ENCODE measurements at places on chromosomes 2 and 18.

DNA sequence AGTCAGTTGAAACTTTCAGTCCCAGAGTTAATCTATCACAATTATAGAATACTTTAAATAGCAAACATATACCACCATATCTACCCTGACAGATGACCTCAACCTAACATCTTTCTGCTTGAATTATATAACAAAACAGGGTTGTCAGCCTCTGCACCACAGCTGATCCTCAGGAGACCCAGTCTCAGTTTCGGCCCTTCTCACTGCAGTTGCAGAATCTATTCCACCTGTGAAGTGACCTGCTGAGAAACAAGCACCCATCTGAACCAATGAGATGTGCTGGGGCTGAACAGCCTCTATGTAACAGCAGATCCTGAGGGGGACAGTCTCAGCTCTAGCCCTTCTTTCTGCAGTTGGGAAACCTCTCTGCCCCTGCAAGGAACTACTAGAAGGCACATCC, 567.6 kb downstream of the KCNJ3 start:
- no peak for DNase-seq

GRCh38 chr2:58616961-58617360, 375.8 kb upstream of the FANCL start:
- no peak for DNase-seq

DNA sequence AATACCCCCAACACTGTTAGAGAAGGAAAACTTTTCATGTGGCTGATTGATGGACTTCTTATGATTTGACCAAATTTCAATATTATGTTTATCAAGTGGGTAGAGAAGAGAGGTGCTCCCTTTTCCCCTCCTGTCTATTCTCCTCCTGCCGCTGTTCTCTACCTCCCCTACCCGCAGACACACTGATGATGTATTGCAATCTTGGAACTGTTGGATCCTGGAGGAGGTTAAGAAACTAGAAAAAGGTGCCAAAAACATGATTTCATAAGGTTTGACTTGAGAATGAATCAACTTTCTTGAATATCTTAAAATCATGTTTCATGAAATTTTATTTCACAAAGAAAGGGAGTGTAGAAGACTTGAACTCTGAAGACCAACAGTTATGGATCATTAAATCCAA, 125.8 kb downstream of the MEIS1 start:
- no peak for DNase-seq

- DNase-seq = no peak
Measured at GRCh38 chr18:24055878-24056277, 41.3 kb downstream of the TTC39C start.

DNA sequence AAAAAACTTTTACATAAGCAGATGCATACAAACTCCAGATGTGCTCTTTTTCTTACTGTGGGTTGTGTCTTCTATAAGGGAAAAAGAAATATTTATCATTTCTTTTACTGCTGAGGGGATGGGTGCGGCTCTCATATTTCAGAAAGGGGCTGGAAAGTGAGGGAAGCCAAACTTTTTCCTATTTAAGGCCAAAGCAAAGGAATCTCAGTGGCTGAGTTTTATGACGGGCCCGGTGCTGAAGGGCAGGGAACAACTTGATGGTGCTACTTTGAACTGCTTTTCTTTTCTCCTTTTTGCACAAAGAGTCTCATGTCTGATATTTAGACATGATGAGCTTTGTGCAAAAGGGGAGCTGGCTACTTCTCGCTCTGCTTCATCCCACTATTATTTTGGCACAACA, at the start of gene COL3A1:
Gene COL3A1, plus strand, starts transcription at position 210 of the 400 bp plus-strand sequence. Its CDS starts 117 bp downstream, at position 327.
- DNase-seq = no peak

- no peak for DNase-seq
Measured at GRCh38 chr18:69770238-69770637, 177.4 kb downstream of the CD226 start.

- DNase-seq = no peak
Measured at GRCh38 chr2:239985356-239985755, 39.8 kb downstream of the NDUFA10 start.

DNA sequence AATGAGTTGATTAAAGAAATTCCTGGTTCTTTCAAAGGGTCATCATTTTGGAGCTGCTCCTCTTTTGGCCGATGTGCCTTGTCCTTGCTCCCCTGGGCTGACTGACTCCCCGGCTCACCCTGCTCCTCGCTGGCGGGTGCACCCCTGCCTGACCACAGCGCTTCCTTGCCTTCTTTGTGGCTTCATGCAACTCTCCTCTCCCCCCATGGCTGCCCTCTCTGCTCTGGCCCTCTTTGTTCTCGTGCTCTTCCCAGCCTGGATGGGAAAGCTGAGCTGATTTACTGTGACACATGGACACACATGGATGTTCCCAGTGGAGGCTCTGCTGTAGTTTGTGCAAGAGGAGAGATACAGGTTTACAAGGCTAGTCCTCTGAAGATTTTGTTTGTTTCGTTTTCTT, 234.6 kb downstream of the HAUS1 start:
- DNase-seq = no peak

DNA sequence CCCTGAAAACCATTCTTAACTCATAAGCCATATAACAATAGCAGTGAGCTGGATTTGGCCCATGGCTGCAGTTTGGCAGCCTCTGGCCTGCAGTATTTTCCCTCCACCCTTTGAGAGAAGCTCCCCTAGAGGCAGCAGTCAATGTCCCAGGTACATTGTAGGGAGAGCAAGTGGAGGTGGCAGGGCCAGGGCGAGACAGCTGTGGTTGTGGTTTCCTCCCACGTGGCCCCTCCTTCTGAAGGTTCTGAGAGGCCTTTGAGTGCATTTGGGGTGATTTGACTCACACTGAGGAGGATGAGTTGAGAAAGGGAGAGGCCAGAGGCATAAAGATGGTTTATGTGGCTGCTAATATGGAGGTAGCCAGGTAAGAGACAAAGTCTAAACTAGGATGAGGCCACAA, 45.5 kb upstream of the LDAH start:
- no peak for DNase-seq

GRCh38 chr2:180225118-180225517, 218.0 kb upstream of the CWC22 start:
- DNase-seq = no peak

GRCh38 chr2:145715601-145716000, 1195.7 kb upstream of the ZEB2 start:
- no peak for DNase-seq

- no peak for DNase-seq
Measured at GRCh38 chr2:185833864-185834263, 95.3 kb downstream of the FSIP2 start.

DNA sequence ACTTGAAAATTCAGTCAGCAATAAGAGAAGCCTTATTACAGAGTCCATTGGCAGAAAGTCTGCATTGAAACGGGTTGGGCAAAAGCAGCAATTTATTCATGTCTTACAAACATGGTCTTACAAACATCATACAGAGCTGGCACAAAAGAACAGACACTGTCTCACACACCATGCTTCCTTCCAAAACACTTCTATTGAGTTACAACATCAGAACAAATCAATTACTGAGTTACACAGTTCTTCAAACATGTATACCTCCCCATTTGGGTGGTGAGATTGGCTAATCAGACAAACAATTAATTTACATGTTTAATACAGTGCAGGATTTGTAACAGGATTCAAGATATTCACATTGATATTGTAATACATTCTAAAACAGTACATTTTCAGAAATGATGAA, 9.5 kb downstream of the SYT4 start:
- DNase-seq = no peak

GRCh38 chr2:69979902-69980807, 18.7 kb upstream of the ASPRV1 start:
- DNase-seq = no peak

- no peak for DNase-seq
Measured at GRCh38 chr2:25700221-25700660, 26.9 kb upstream of the DTNB start.

GRCh38 chr18:79620576-79621165, 58.9 kb upstream of the CTDP1 start:
- DNase-seq = no peak

GRCh38 chr2:16142383-16143361, 202.3 kb downstream of the MYCN start:
- DNase-seq = no peak

GRCh38 chr2:152581360-152581759, 135.9 kb downstream of the PRPF40A start:
- DNase-seq = no peak

DNA sequence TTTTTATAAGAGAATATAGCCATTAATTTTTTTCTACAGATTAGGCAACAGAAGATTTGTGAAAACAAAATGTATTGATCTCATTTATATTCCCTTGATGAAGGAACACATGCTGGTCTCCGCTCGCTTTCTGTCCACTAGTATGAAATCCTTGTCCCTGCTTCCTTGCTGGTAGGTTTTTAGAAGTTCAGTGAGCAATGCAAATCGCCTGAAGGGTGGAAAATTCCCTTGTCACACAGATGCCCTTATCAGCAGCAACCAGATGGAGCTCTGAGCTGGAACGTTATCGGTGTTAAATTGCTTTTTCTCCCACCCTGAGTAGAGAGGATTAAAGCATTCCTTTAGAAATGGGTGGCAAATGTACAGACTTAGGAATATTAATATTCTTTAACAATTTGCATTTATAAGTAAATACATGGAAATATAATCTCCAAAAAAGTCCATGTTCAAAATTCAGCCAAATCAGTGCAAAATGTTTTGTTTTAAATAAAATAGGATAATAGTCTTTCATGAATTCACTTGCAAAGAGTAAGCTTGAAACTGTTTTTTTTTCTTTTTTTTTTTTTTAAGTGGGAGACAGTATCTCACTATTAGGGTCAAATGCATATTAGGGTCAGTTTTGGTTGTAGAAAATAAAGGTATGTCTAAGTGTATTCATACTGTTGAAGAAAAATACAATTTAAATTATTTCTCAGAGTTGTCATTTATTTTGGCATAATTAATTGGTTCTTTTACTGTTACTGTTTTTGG, 164.0 kb upstream of the MYO3B start:
- peak; percentile 43 for DNase-seq

- no peak for DNase-seq
Measured at GRCh38 chr2:20052861-20053281, 1.4 kb upstream of the LAPTM4A start.

GRCh38 chr2:111046670-111047069, 74.0 kb upstream of the BCL2L11 start:
- DNase-seq = no peak

DNA sequence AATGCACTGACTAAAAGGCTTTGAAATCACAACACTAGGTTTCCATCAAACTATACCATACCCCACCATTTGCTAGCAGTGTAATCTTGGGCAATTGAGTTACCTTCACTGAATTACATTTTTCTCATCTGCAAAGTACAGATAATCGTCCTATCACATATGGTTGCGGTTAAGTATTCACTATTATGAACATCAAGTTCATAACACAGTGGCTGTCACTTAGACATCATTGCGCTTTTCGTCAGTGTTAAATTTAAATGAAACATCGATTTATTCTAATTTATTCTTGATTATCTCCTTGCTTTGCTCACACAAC, 505.9 kb downstream of the CPS1 start:
- DNase-seq = no peak

- DNase-seq = peak; percentile 39
Measured at GRCh38 chr2:165793161-165793778, 777 bp downstream of the GALNT3 start.

- no peak for DNase-seq
Measured at GRCh38 chr18:53798516-53798915, 426.0 kb downstream of the MBD2 start.

- DNase-seq = no peak
Measured at GRCh38 chr18:52510139-52510538, 170.1 kb downstream of the DCC start.

DNA sequence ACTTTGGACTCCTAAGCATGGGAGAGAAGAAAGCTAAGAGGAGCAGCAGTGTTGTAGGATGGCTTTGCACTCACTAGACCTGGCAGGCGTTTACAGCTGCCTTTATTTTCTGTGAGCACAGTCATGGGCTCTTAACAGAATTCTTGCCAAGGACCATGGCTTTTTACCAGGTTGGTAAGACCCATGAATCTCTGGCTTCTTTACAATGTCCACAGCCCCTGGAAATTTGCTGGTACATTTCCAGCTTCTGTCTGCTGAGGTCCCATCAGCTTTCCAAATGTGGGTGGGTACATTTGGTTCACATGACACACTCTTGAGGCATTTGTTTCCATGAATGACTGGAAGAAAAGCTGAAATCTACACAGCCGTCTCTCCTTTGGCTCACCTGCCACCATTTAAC, 162.7 kb downstream of the PPP1R1C start:
- no peak for DNase-seq

DNA sequence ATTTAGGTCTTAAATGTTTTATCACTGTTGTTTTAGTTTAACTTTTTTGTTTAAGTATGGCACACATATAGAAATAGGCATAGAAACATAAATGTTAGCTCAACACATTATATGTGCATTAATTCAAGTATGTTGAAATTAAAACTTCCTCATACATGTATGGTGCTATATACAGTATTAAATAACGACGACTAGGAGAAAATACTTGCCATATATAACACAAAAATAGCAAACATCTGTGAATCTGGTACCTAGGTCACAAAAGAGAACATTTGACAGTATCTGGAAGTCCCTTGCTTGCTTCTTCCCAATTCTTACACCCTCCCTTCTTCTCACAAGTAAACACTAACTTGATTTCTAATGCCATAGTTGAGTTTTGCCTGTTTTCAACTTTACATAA, 38.4 kb downstream of the ZNF638 start:
- DNase-seq = no peak

DNA sequence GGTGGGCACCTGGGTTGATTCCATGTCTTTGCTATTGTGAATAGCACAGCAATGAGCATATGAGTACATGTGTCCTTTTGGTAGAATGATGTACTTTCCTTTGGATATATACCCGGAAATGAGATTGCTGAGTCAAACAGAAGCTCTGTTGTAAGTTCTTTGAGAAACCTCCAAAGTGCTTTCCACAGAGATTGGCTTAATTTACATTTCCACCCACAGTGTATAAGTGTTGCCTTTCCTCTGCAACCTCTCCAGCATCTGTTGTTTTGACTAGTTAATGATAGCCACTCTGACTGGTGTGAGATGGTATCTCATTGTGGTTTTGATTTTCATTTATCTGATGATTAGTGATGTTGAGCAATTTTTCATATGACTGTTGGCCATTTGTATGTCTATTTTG, 194.8 kb downstream of the ZNF804A start:
- DNase-seq = no peak

DNA sequence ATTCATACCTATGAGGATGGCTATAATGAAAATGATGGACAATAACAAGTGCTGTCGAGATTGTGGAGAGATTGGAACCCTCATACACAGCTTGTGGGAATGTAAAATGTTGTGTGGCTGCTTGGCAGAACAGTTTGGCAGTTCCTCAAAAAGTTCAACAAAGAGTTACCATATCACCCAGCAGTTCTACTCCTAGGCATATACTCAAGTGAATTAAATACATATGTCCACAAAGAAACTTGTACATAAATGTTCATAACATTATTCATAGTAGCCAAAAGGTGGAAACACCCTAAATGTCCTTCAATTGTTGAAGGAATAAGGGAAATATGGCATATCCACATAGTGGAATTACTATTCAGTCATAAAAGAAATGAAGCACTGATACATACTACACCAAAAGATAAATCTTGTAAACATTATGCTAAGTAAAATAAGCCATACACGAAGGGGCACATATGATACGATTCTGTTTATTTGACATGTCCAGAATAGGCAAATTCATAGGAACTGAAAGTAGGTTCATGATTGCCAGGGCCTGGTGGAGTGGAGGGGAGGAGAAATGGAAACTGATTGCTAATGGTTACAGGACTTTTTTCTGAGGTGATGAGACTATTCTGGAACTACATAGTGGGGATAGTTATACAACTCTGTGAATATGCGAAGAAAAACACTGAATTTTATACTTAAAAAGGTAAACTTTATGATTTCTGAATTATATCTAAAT, 92.1 kb downstream of the ADAM23 start:
- DNase-seq = no peak
